ENCODE measurements at places on chromosomes 7 and 10.

GRCh38 chr7:87853237-87853864 is 22.8 kb downstream of the SLC25A40 start:
- DNase-seq = peak; percentile 15

- no peak for DNase-seq
Measured at GRCh38 chr10:23338886-23339285, 5.7 kb downstream of the C10orf67 start.

- DNase-seq = no peak
Measured at GRCh38 chr7:129918922-129919321, 33.8 kb downstream of the UBE2H start.

GRCh38 chr7:143416565-143417149 is 8.0 kb upstream of the EPHA1 start:
- peak; percentile 80 for DNase-seq

- no peak for DNase-seq
Measured at GRCh38 chr7:66697449-66698438, 42.8 kb upstream of the RABGEF1 start.

- DNase-seq = no peak
Measured at GRCh38 chr10:21832821-21833130, 170.8 kb downstream of the DNAJC1 start.

- no peak for DNase-seq
Measured at GRCh38 chr10:26859241-26860101, 1.3 kb downstream of the ABI1 start.

DNA sequence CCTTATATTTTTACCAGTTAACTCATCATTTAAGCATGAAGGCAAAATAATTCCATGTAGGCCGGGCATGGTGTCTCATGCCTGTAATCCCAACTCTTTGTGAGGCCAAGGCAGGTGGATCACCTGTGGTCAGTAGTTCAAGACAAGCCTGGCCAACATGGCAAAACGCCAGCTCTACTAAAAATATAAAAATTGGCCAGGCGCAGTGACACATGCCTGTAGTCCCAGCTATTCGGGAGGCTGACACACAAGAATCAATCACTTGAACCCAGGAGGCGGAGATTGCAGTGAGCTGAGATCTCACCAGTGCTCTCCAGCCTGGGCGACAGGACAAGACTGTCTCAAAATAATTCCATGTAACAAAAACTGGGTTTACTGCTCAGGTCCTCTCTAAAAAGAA is 18.3 kb downstream of the HNRNPA2B1 start:
- peak; percentile 50 for DNase-seq

DNA sequence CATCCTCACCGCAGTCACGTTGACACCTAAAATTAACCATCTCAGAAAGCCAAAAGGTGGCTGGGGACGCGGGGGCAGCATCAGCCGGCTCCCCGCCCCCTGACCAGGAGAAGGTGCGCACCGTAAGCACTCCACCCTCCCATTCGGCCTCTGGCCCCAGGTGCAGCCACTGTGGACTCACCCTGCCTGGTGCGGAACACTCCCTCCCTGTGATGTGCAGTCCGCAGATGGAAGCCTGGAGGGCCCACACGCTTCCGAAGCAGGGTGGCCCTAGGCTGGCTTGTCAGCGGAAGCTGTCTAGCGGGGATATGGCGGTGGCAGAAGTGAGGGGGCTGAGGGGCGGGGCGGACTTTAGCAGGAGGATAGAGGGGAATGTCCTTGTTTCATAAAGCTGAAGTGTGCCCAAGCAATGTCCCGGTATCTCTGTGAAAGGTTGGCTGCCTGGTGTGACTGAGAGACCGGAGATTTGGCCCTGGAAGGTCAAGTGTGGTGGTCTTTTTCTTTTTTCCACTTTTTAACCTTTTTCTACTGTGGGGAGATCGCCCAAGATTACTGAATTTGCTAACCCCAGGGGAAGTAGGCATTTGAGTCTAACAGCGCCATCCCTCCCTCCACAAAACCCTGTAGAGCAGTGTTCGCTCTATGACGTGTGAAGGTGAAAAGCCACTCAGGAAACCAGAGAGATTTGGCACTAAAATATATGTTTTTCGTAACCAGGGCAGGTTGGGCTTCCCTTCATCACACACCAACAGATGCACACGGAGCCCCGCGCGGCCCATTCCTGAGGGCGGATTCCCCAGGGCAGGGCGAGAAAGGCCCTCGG is 74.7 kb downstream of the CXCL12 start:
- DNase-seq = no peak

GRCh38 chr10:21978191-21978862 is 25.2 kb downstream of the DNAJC1 start:
- DNase-seq = no peak

DNA sequence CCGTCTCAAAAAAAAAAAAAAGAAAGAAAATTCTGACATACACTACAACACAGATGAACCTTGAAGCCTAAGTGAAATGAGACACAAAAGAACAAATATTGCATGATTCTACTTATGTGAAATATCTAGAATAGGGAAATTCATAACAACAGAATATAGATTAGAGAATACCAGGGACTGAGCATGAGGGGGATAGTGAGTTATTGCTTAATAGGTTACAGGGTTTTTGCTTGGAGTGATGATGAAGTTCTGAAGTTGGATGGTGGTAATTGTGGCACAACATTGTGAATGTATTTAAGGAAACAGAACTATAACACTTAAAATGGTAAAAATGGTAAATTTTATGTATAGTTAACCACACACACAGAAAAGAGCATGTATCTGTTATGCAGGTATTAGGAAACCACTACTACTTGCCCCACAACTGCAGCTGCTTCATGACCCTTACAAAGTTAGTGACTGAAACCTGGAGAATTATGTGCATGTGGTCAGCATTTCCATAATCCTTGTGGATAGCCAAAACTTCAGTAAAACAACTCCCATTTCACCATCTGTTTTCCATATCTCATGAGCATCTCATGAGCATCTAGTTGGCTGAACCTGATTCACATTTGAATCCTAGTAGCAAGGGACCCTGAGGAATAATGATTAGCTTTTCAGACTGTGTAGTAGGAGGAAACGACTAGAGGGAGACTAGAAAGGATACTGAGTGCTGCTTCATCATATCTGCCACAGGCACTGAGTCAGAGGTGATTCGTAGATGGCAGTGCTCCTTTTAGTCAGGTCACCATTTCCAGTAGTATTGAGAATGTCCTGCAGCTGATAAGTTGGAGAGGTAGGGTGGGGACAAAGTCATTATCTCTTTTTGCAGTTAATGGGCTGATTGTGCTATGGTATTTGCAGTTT is 26.3 kb downstream of the SAMD8 start:
- peak; percentile 50 for DNase-seq

GRCh38 chr10:112678987-112679386 is 232.0 kb downstream of the VTI1A start:
- DNase-seq = no peak

DNA sequence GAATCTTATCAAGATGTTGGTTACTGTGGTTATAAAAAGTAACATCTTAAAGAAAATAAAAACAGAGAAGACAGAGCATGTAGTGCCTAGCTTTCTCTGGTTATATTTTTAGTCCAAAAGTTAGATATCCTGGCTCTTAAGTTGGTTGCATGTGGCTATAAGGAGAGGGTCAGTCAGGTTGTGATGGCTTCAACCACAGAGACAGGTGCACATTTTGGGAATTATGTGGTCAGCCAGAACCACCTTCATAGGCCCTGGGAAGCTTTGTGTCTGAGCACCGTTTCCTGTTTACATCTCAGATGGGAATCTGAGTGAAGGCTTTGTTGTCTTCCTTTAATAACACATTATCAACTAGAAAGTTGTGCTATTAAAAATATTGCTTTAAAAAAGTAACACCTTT is 265.1 kb upstream of the IGFBP3 start:
- no peak for DNase-seq

DNA sequence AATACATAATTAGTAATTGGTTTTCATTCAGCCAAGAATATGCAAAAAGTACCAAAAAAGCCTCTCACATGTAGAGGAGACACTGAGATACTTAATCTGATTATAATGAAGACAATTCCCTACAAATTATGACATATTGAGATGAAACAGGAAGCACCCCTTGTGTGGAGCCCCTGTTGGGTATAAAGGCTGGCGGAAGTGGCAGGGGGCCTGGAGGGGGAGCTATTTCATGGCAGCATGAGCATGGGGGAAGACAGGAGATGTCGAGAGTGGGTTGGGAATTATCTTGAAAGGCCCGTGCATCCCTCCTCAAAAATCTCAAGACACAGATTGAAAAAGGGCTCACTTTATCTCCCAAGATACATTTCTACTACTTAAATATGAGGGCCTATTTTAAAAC is 96.9 kb downstream of the PIP4K2A start:
- peak; percentile 57 for DNase-seq

DNA sequence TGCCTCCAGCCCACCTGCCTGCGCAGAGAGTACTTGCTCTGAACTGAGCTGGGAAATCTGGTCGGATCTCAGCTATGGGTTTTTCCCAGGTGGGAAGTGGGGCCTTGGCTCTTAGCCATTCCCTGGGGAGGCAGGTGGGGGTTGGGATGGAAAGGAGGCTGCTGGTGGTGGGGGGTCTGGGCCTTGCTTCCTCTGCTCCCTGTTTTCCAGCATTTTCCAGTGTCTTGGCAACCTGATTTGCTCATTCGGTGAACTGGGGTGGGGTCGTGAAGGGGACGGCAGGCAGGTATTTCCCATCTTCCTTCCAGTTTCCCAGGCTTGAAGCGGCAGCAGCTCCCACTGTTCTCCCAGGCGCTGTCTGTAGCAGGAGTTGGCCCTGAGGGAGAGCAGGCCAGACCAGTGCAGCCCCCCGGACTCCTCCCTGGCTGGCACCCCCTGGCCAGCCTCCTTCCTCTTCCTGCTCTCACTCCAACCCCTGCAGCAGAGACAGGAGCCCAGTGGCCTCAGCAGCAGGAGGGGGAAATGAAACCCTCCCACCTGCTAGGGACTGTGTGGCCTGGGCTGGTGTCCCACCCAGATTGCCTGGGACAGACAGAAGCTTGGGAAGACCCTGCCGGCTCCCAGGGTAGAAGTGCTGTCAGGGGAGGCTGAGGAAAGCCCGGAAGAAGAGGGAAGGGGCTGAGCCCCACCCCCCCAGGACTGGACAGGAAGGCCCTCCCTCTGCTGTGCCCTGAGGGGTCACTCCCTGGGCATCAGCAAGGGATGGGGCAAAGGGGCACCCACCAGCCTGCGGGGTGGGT is 6.6 kb downstream of the TRIM8 start:
- DNase-seq = no peak

- DNase-seq = no peak
Measured at GRCh38 chr10:127527891-127528290, 21.2 kb upstream of the NPS start.

- peak; percentile 90 for DNase-seq
Measured at GRCh38 chr10:13348216-13349017, at the start of gene SEPHS1. Gene SEPHS1 (minus strand): TSS chr10:13348293. CDS start chr10:13344950, 3,343 bp downstream.

GRCh38 chr10:67036808-67037207 is 111.0 kb downstream of the LRRTM3 start:
- DNase-seq = peak; percentile 14

GRCh38 chr10:92278996-92279696 is 11.7 kb downstream of the CPEB3 start:
- DNase-seq = no peak

GRCh38 chr7:47413526-47414341 is 168.2 kb downstream of the TNS3 start:
- no peak for DNase-seq

GRCh38 chr10:36393801-36394200 is 731.6 kb upstream of the ANKRD30A start:
- no peak for DNase-seq

- no peak for DNase-seq
Measured at GRCh38 chr10:95431900-95432342, 129.2 kb downstream of the SORBS1 start.

DNA sequence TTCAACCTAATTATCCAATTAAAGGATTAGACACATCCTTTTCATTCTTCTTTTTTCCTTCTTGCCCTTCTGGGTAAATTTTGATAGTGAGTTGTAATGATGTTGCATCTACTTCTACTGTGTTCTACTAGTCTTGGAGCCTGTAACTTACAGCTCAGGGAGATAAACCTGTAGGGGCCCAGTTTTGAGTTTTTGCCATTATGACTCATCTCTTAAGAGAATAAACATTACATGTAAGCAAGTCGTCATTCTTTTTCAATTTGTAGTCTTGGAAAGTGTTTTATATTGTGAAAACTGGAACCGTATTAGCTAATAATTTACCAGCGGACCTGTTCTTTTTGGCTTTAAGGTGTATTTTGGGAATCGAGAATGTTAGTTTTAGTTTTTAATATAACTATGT is 89.7 kb upstream of the RPA3 start:
- no peak for DNase-seq

GRCh38 chr10:3774814-3775695 is 10.0 kb downstream of the KLF6 start:
- DNase-seq = peak; percentile 34
